ENCODE measurements at places on chromosomes 6 and 20. TPM values are rescaled to one million over a fixed set of nuclear protein-coding genes. Genes with fewer than 3 reads are reported as not detected.

- no peak for DNase-seq
Observed at GRCh38 chr6:164911873-164912580, 397.4 kb downstream of the C6orf118 start.

GRCh38 chr6:37612475-37612874, 85.2 kb downstream of the MDGA1 start:
- no peak for DNase-seq

DNA sequence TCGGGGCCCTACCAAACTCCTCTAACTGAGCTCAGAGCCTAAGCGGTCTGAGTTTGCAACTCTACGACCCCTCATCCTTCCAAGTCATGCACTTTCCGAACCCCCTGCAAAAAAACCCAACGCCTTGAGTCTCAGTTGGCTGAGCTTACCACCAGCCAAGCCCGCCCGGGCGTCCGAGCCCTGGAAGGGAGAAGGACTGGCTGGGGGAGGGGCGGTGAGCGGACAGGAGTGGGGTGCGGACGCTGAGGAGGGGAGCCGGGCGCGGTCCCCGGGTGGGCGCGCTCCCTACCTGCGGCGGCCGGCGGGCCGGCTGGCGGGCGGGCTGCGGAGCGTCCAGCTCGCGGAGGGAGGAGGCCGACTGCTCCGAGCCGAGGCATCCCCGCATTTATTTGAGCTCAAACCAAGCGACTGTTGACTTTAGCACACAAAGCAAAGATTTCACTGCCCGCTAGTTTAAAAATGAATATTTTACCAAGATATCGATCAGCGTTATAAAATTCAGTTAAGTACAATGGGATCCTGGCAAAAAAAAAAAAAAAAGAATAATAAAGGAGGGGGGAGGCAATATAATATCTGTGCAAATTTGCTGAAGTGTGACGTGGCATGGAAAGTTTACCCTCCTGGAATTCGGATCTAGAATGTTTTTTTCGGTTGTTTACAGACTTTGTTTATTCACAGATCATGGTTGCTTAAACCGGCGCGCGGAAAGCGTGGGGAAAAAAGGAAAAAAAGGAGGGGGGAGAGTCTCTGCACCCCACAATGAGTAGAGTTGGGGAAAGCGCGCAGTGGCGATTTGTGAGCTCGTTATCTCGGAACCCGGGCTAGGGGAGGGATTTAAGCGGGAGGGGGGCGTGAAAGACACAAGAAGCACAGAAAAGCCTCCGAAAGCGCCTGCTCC, 5.9 kb downstream of the FOXA2 start:
- peak; percentile 16 for DNase-seq

GRCh38 chr6:43172104-43173007, 1.3 kb downstream of the SRF start:
- DNase-seq, result peak; percentile 65

GRCh38 chr6:142830116-142830710, 114.8 kb downstream of the HIVEP2 start:
- DNase-seq, result no peak

DNA sequence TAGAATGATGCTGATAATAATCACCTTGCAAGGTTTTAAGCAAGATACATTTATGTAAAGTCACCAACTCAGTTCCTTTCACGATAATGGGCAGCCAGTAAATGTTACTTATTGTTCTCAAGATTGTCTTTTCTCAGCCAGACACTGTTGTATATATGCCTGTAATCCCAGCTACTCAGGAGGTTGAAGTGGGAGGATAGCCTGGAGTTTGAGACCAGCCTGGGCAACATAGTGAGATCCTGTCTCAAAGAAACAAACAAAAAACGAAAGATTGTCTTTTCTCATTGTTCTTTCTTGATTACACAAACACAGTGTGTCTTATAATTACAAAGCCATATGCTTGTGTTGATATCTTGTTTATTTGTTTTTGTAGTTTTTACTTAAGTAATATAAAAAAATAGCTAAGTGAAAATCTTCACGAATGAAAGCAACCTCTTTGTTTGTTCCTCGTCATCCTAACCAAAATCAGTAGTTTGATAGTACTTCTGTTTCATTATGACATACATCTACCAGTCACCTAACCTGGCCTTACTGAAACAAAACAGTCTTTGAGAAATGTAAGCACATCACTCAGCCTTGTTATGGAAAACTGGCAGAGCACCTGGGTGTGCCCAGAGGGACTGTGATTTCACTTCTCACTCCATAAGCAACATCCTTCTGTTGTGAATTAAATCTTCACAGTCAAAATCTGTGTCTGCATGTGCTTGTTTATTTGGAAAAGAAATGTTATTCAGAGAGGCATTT, 436.2 kb upstream of the SOX4 start:
- no peak for DNase-seq

DNA sequence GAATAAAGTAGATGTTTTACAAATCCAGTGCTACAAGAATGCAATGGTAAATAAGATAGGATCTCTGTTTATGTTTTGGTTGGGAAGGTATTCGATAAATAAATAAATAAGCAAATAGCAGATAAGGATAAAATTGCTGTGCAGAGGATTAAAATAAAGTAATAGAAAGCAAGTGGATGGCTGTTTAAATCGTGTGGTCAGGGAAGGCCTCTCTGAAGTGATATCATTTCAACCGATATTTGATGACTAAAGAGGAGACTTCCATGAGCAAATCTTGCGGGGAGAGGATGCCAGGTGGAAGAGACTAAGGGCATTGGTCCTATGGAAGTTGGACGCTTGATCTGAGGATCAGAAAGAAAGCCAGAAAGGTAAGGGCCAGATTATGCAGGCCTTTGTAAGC, 92.0 kb upstream of the CCN2 start:
- no peak for DNase-seq

DNA sequence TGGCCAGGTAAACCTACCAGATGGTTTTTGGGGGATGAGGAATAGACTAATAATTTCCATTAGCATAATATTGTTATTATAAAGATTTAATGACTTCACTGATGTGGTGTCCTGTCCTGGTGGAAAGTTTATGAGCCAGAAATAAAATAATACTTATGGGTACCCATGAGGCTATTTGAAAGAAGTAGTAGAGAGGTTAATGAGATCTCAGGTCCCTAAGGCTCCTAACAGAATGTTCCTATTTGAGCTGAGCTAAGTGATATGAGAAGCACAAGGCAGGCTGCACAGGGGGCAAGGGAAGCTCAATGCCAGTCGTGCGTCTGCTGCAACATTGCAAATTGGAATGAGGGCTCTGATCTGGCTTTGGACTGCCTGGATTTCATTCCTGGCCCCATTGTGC, 174.1 kb downstream of the BMP2 start:
- DNase-seq, result no peak

The METTL24 gene
- polyA plus RNA-seq, result 6.8 TPM

The PRPH2 gene
- polyA plus RNA-seq, result 15.0 TPM

The ZBP1 gene
- not detected for polyA plus RNA-seq

The CD93 gene
- 0.04 TPM for polyA plus RNA-seq

The PRL gene
- not detected for polyA plus RNA-seq
